Activated T-helper 17 cell treated with anti-CD3 and anti-CD28 coated beads, Interleukin-2, amount 50 U/mL, for 72 hours (primary cell): ENCODE measurements at places on chromosomes 6 and 20. TPM values are rescaled to one million over a fixed set of nuclear protein-coding genes. Genes with fewer than 3 reads are reported as not detected.
A peak's percentile ranks its signal among the peaks of the same experiment; 100 is the strongest.

Gene MEP1A
- not detected for total RNA-seq

GRCh38 chr20:53899351-53900167, 170.8 kb downstream of the BCAS1 start:
- H3K36me3 ChIP-seq: no peaks in the 10 kb centered on the region
- ATAC-seq: peak; percentile 85
- H3K4me1 ChIP-seq: peaks cover 36% of the 10 kb centered on the region
- no peaks in the 10 kb centered on the region for H3K27me3 ChIP-seq
- peak overlapping the region; percentile 89 for H3K27ac ChIP-seq
- H3K4me3 ChIP-seq: peak overlapping the region; percentile 65

DNA sequence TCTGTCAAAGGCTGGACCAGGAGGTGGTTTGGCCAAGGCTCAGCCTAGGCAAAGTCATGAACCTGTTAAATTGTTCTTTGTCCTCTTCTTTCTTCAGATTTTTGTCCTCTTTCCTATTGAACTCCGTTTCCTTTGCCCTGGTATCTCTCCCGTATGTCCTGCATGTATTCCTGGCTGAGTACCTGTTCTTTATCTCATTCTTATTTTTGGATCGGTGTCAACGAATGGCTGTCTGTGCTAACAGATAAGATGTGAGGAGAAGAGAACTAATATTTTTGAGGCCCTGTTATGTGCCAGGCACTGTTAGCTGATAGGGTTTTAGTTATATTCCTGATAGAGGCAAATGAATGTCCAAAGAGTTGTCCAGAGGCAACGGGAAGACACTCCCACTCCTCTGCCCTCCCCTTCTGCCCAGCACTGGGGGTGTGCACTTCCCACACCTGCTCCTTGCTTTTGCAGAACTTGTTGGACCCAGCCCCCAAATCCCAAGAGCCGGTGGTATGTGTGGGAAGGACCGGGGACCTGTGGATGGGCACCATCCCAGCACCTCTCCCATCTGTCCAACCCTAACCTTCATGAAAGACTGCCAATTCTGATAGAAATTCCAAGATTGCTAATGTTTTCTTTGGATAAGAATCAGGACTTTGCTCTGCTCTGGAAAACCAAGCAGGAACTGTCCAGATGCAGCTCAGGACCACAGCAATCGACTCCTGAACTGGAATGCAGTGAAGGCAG, 20.6 kb downstream of the MMP24OS start:
- H3K27ac ChIP-seq: no peak overlapping the region
- H3K36me3 ChIP-seq: peaks cover 13% of the 10 kb centered on the region
- H3K4me1 ChIP-seq: peaks cover 2% of the 10 kb centered on the region
- ATAC-seq: no peak
- no peak overlapping the region for H3K4me3 ChIP-seq

GRCh38 chr6:50970908-50971307, 152.2 kb downstream of the TFAP2B start:
- no peak overlapping the region for H3K27ac ChIP-seq
- H3K27me3 ChIP-seq: no peaks in the 10 kb centered on the region
- H3K4me1 ChIP-seq: no peaks in the 10 kb centered on the region
- H3K36me3 ChIP-seq: no peaks in the 10 kb centered on the region
- ATAC-seq: no peak
- H3K4me3 ChIP-seq: no peak overlapping the region
